ENCODE measurements at places on chromosomes 4 and X.

DNA sequence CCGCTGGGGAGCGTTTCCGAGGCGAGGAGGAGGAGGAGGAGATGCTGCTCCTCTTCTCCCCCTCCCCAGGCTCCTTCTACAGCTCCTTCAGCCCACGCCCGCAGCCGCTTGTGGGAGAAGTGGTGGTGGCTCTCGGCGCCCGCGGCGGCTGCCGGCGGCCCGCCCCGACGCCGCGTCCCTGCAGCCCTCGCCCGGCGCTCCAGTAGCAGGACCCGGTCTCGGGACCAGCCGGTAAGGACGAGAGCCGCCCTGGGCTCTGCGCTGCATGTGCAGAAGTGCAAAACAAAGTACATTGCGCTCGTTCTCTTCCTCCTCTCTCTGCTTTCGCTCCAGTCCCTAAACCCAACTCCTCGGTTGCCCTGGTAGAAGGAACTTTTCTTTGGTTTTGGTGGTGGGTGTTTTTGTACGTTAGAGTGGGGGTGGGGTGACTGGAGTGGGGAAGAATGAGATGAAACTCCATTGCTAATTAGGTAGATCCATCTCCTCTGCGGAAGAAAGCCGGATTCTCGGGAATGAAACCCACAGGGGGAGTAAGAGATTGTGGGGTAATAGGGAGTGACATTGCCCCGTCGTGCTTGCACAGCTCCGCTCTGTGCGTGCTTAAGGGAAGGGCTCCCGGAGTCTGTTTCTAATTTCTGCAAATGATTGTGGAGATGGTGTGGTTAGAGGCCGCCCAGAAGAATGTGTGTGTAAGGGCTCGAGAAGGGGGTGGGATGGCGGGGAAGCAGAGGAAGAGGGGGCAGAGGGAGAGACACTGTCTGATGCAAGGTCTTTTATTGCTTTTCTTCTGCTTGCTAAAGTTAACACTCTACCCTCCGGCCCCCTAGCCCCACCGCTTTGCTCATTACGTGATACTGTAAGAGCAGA is 677 bp downstream of the PTPN13 start:
- no peaks in the 10 kb centered on the region for H3K36me3 ChIP-seq
- H3K27ac ChIP-seq = peak overlapping the region; percentile 72
- no peaks in the 10 kb centered on the region for H3K27me3 ChIP-seq
- H3K4me1 ChIP-seq = no peaks in the 10 kb centered on the region

DNA sequence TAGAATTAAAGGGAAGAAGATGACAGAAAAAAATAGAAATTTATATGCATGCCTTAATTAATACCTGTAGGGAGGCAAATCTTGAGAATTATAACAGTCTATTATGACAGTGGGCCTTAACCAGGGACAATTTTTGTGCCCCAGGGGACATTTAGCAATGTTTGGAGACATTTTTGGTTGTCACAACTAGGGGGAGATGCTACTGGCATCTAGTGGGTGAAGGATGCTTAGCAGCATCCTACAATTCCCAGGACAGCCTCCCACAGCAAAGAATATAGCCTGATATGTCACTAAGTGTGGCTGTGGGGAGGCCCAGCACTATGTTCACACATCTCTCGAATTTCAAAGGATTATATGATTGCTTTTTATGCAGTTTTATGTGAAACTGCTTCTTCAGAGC is 10.5 kb downstream of the GPR82 start:
- no peak overlapping the region for H3K27ac ChIP-seq
- peak; percentile 1 for DNase-seq
- no peaks in the 10 kb centered on the region for H3K36me3 ChIP-seq
- no peaks in the 10 kb centered on the region for H3K4me1 ChIP-seq
- no peak overlapping the region for H3K4me3 ChIP-seq

DNA sequence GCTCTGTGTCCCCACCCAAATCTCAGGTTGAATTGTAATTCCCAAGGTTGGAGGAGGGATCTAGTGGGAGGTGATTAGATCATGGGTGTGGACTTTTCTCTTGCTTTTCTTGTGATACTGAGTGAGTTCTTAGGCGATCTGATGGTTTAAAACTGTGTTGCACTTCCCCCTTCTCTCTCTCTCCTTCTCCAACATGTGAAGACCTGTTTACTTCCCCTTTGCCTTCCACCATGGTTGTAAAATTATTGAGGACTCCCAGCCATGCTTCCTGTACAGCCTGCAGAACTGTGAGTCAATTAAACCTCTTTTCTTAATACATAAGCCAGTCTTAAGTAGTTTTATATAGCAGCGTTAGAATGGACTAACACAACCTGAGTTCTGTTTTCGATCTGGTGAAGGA is 738.2 kb downstream of the ARAP2 start:
- H3K27ac ChIP-seq = no peak overlapping the region
- DNase-seq = no peak
- H3K36me3 ChIP-seq = no peaks in the 10 kb centered on the region
- H3K4me3 ChIP-seq = no peak overlapping the region
- H3K27me3 ChIP-seq = no peaks in the 10 kb centered on the region

- H3K27ac ChIP-seq = no peak overlapping the region
- H3K4me3 ChIP-seq = no peak overlapping the region
- H3K27me3 ChIP-seq = no peaks in the 10 kb centered on the region
- peaks cover 3% of the 10 kb centered on the region for H3K4me1 ChIP-seq
- no peaks in the 10 kb centered on the region for H3K36me3 ChIP-seq
Measured at GRCh38 chr4:18389115-18389514, 367.6 kb upstream of the LCORL start.

DNA sequence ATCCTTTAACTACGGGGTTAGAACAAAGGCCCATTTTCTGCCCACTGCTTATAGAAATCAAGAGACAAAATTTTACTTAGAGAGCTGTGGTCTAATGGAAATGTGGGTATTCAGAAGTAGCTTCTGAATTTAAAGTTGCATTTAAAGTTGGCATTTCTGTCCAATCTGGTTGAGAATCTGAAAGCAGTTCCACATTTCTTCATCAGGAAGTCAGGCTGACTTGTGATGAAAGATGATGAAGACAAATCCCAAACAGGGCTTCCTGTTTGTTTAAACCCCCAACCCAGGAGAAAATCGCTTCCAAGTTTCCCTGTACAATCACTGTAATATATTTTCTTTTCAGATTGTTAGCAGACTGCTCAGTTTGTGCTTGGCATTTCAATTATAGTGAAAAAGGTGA is 345.3 kb downstream of the SPRY1 start:
- DNase-seq = no peak
- H3K27me3 ChIP-seq = no peaks in the 10 kb centered on the region
- H3K27ac ChIP-seq = no peak overlapping the region
- H3K4me1 ChIP-seq = no peaks in the 10 kb centered on the region
- no peak overlapping the region for H3K4me3 ChIP-seq
- no peaks in the 10 kb centered on the region for H3K36me3 ChIP-seq

Measured in trophoblast cell (in vitro differentiated cells and primary cell).